ENCODE measurements at places on chromosomes 12 and 14. TPM values are rescaled to one million over a fixed set of nuclear protein-coding genes. Genes with fewer than 3 reads are reported as not detected.
A peak's percentile ranks its signal among the peaks of the same experiment; 100 is the strongest.

GRCh38 chr12:47803191-47803875, 16.4 kb downstream of the HDAC7 start:
- no peak for DNase-seq

DNA sequence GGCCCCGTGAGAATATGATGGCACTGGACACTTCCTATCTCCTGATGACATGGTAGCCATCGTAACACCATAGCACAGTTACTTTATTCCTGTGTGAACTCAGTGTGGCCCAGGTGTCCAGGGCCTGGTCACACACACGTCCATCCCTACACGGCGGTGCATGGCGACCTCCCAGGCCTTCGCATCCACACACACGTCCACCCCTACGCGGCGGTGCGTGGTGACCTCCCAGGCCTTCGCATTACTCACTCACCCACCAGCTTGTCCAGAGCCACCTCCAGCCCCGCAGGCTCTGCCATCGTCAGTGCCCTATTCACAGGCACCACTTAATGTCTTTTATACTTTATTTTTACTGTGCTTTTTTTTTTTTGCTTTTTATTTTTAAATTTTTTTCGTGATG, 39.4 kb upstream of the TEX22 start:
- no peak for DNase-seq

- DNase-seq = no peak
These were observed 102.2 kb downstream of the ERC1 start for GRCh38 chr12:1093166-1093751.

The CLEC1B gene
- total RNA-seq = not detected

DNA sequence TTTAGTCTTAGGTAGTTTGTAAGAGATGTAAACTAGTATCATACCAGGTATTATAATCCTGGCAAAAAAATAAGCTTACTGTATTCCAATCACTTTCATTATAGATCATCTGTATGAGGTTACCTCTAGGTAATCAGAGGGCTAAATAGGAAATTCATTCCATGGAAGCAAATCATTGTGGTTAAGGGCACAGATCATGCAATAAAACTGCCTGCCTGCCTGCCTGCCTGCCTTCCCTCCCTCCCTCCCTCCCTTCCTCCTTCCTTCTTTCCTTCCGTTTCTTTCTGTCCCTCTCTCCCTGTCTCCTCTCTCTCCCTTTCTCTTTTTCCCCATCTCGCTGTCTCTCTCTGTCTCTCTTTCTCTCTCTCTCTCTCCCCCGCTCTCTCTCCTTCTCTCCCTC, 3.2 kb upstream of the CLEC9A start:
- no peak for DNase-seq

GRCh38 chr12:116319898-116320621, 42.6 kb upstream of the MED13L start:
- peak; percentile 49 for DNase-seq

- DNase-seq = no peak
These were observed 193.0 kb downstream of the C12orf50 start for GRCh38 chr12:87836190-87836589.

DNA sequence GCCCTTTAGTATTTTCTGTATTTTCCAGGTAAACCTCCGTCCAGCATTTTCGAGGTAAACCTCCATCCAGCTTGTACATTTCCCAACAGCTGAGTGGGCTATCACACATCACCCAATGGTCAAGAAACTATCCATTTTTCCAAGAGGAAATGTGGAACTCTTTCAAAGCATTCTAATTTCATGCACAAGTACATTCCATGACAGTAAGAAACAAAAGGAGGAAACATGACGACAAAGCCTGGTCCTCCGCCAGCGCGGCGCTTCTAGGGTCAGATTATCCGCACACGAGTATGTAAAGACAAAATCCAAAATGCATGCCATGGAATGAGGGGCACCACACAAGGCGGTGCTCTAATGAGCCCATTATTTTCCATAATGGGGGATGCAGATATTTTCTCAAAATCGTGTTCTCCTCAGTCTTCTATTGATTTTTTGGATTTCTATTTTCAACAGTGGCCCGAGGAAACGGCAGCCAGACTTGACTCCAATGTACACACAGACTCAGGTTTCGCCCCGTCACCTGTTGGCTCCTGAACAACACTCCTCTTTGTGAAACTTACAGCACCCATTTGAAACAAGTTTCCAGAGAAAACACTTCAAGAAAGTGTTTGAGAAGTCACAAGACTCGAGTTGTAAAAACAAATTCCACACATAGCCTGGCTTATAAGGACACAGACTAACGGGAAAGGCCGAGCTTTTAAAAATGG, 107.4 kb downstream of the PRICKLE1 start:
- DNase-seq = peak; percentile 83
